Activated naive CD4-positive, alpha-beta T cell treated with anti-CD3 and anti-CD28 coated beads, Interleukin-2, amount 10 ng/mL, durations not matched to agents 7 days and 5 days (primary cell): ENCODE measurements at places on chromosomes 2 and 18.

DNA sequence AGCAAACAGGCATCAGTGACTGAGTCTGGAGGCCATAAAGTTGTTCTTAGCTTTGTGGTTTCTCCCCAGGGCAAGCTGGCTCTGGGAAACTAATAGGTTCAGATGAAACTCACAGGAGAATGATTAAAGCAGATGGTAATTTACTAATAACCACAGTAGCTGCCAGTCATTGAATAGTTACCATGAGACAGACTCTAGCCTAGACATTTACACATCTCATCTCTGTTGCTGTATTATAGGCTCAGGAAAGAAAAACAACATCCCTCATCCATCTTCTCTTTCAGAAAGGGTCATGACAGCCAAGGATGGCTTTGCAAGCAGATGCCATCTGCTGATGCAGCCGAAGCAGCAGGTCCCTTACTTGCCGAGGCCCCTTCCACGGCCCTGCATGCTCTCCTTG lies 314.0 kb upstream of the ID2 start:
- DNase-seq: no peak

- DNase-seq: no peak
These were observed 105.7 kb upstream of the RASGRP3 start for GRCh38 chr2:33370636-33371265.

DNA sequence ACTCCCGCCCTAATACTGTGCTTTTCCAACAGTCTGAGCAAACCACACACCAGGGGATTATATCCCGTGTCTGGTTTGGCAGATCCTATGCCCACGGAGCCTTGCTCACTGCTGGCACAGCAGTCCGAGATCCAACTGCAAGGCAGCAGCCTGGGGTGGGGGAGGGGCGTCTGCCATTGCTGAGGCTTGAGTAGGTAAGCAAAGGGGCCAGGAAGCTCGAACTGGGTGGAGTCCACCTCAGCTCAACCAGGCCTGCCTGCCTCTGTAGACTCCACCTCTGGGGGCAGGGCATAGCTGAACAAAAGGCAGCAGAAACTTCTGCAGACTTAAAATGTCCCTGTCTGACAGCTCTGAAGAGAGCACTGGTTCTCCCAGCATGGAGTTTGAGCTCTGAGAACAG lies 44.2 kb downstream of the LNPK start:
- DNase-seq: no peak

DNA sequence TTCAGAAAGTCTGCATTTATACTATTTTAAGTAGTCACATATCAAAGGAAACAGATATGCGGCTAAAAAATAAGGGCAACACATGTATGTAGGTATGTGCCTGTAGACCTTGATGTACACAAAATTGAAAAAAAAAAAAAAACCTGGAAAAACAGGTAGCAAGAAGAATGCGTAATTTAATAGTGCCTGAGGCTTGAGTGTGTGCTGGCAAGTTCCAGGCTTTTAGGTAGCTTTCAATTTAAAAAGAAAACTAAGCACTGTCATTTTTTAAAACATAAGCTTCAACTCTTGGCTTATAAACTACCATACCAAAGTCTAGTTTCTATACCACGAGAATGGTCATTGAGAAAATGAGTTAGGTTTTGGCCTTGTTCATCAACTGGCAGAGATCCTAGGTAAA lies 72.3 kb downstream of the OTX1 start:
- no peak for DNase-seq

- DNase-seq: no peak
These were observed 17.4 kb downstream of the ZNF24 start for GRCh38 chr18:35326695-35327387.

DNA sequence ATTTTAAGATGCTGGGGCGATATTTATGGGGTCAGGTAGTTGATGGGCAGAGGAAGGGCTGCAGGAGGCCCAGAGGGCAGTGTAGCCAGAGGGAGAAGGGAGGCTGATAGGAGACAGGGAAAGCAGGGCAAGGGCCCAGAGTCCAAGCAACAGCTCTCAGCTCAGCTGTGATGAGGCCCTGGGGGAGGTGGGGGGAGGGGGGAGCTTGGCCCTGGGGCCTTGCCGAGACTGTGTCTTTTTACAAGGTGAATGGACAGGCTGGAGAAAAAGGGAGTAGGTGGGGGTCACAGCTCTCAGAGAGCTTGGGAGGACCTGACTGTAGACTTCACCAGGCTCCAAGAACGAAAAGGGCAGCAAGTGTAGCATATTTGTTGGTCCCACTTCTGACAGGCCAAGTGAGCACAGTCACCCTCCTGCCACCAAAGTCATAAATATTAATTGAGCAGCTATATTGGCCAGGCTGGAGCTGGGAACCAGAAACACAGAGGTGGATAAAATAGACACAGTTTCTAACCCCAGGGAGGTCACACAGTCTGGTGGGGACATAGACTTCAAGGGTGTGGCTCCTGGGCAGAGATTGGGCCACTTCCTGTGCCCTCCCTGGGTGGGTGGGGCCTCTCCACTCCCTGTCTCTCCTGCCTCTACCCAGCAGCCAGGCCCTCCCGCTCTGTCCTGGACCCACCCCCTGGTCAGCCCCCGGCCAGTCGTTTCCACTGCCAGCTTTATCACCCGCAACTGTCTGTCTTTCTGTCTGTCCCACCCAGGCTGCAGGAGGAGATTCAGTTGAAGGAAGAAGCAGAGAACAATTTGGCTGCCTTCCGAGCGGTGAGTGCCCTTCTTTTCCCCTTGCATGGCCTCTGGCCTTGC lies 1.4 kb downstream of the DES start:
- no peak for DNase-seq

- DNase-seq: no peak
These were observed 75.2 kb upstream of the SLC14A2 start for GRCh38 chr18:45540125-45540524.

- no peak for DNase-seq
These were observed 148.2 kb upstream of the ITGA4 start for GRCh38 chr2:181308766-181309515.

GRCh38 chr18:22872900-22873537 lies 60.1 kb upstream of the RBBP8 start:
- no peak for DNase-seq

GRCh38 chr2:196274387-196274809 lies 103.0 kb upstream of the STK17B start:
- no peak for DNase-seq

DNA sequence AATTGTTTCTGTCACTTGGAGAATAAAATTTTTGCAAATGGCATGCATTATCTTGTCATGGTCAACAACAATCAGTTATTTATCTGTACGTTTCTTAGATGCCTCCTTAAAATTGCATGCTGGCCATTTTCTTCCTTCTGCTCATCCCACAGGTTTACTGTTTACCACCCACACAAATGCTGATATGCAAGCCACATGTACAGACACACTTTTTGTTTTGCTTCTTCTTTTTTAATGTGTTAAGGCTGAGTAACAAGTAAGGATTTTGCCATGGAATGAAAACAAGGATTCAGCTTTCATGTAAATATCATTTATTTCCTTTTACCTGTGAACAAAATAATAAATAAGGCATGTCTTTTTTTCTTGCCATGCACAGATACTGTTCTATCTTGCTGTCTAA lies 1077.1 kb upstream of the ZEB2 start:
- no peak for DNase-seq

GRCh38 chr2:31032475-31032874 lies 105.8 kb downstream of the GALNT14 start:
- no peak for DNase-seq

DNA sequence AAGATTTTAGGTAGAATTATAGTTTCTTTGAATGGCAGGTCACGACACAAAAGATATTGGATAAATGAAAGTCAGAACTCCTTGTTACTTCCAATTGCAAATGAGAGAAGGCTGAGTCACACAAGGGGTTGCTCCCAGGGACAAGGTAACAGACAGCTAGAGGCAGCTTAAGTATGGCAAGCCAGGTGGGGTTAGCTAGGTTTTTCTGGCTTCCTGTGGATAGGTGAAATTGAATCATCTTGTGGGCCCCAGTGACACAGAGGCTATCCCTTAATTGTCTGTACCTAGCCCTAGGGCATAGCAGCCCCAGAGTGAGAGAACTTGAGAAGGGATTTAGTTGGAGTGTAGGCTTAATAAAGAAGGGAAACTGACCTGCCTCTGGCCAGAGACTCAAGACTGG lies 407.7 kb upstream of the SLC8A1 start:
- no peak for DNase-seq

- DNase-seq: no peak
These were observed 208.5 kb downstream of the SH3BP4 start for GRCh38 chr2:235160281-235160810.

DNA sequence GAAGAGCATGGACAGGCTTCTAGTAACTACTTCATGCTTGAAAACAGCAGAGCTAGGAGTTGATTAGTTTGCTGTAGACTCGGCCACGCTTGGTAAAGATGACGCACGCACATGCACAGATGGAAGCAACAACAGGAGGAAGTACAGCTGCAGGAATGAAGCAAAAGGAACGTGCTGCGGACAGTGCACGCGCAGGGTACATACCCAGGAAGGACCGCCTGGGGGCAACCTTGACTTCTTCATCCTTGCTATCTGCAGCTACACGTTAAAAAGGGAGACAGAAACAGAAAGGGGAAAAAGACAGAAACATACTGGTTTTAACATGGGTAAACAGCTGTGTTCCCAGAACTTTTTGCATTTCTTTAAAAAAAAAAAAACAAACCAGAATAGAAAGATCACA lies 17.7 kb downstream of the SLC66A2 start:
- no peak for DNase-seq

GRCh38 chr18:68769461-68769860 lies 28.4 kb upstream of the CCDC102B start:
- DNase-seq: no peak

DNA sequence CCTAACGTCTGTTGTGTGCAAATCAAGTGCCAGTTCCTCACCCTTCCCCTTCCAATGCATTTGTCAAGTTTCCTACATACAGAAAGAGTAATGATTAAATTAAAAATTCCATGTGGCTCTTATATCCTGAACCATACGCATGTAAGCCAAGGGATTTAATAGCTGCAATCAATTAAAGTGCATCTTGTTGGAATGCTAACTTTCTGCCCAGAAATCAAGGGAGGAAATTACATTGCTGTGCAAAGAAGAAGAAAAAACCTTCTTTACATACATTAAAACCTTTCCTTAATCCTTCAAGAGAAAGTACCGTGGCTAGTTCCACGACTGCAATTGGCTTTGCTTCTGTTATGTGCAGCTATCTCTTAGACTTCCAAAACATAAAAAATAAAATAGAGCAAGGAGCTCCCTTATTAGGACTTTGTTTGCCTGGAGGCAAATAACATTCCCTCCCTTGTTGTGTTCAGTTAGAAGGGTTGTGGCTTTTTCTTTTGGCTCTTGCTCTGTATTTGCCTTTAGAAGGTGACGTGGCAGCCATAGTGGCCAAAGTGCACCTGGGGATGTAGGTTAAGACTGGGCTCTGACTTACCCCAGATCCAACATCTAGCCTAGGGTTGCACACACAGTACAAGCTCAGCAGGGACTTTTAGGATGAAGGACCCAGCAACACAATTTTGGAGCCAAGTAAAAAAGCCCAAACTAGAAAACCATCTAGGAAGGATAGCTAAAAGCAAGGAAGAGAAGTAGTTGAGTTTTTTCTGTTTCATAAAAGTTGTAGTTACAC lies 158.3 kb downstream of the ANTXR1 start:
- no peak for DNase-seq

- no peak for DNase-seq
These were observed 67.9 kb downstream of the COL6A3 start for GRCh38 chr2:237345891-237346640.

DNA sequence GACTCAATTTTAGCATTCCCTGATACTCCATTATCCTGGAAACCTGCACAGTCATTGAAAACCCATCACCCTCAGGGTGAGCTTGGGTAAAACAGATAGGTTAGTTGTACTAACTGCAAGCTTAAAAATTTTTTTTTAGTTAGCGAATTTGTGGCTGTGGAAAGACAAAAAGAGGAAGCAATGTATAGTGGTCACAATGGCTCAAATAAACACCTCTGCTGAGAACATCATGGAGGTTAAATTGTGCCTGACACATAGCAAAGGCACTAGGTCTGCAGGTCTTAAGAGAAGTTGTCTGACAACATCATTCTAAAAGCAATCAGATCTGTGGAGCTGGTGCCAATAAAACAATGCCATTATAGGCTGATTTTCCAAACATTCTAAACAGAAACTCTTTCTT lies 84.4 kb upstream of the CAVIN2 start:
- no peak for DNase-seq

GRCh38 chr2:80378-80777 lies 34.1 kb upstream of the FAM110C start:
- DNase-seq: no peak

DNA sequence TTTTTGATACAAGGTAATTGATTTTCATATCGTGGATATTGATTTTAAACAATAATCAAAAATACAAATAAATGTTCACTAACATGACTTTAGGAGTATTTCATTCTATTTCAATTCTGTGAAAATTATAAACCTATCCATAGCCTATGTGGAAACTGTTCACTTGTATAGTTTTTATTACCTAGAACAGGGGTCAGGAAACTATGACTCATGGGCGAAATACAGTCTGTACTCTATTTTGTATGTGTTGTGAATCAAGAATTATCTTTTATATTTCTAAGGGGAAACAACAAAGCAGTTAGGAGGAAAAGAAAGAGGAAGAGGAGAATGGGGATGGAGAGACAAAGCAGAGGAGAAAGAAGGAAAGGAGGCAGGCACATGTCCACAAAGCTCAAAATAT lies 181.7 kb upstream of the VRK2 start:
- DNase-seq: no peak

GRCh38 chr2:62501794-62502500 lies 4.0 kb downstream of the TMEM17 start:
- DNase-seq: no peak

DNA sequence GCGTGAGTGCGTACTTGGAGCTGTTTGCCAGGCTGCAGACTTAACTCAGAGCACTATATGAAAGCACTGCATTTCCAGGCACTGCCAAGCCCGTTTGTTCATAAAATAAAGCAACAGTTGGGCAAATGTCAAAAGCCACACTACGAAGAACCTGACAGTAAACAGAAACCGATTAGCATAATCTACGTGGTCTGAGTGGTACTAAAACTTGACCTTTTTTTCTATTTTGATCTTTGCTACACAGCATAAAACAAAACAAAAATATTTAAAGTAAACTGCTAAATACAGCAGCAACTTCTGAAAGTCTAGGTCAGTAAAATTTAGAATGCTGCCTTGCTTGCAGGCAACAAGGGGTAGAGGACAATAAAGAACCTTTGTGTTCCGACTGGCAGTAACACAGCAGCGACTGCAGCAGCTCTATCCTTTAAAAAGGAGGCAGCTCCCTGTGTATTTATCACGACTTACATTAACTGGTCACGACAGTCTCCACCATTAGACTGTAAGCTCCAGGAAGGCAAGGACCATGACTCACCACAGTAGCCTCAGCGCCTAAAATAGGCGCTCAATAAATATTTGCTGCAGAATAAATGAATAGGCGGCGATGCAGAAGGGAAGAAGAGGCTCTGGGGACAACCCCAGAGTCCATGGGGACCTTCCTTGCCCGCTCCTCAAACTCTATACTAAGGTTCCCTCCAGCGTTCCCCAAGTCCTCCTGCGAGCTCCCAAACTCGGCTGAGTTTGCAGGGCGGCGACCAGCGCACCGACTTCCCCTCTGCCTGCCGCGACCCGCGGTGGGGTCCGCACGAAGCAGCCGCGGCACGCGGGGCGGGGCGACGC lies 902 bp downstream of the SS18 start:
- DNase-seq: peak; percentile 22
